ENCODE measurements at places on chromosomes 16 and 17.
A peak's percentile ranks its signal among the peaks of the same experiment; 100 is the strongest.

DNA sequence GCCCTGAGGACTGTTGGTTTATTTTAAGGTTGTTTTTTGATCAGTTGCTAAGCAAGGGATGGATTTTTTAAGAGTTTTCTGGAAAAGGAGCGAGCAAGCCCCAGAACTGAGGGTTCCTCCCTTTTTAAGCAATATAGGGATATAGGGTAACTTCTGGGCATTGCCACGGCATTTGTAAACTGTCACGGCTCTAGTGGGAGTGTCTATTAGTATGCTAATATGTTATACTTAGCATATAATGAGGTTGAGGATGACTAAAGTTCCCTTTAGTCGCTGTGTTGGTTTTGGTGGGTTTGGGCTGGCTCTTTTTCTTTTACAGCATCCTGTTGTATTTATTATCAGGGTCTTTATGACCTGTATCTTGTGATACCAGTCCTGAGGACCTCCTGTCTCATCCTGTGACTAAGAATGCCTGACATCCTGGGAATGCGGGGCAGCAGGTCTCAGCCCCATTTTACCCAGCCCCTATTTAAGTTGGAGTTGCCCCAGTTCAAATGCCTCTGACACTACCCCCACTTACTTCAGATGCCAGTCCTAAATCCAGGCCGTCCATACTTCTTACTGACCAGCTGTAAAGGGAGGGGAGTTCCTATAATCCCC lies 59.4 kb downstream of the MFSD11 start:
- no peak for DNase-seq

DNA sequence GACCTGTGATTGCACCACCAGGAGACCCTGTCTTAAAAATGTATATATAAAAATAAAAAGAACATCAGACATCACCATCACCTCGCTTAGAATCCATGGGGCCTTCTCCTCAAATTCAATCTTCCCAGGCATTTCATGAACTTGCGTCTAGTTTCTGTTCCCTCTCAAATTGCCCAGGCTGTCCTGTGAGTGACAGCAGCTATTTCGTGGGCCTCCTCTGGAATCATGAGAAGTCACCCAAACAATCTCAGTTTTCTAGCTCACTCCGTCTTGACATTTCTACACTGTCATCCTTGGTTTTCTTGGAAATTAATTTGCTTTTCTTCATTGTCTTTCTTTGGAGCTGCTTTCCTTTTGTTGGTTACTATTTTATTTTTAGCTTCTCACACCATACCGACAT lies 7.3 kb downstream of the SLC52A1 start:
- DNase-seq: no peak

DNA sequence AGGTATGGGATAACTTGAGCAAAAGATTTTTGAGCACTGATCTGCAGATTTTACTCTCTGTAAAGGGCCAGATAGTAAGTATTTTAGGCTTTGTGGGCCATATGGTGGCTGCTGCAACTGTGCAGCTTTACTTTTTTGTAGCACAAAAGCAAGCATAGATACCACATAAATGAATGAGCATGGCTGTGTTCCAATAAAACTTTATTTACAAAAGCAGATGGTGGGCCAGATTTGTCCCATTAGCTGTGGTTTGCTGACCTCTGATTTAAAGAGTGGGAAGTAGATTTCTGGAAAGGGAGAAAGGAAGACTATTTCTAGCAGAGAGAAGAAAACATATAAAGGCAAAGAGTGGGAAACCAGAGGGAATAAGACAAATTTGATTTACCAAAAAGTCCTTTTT lies 298.5 kb upstream of the HSBP1 start:
- DNase-seq: peak; percentile 27

DNA sequence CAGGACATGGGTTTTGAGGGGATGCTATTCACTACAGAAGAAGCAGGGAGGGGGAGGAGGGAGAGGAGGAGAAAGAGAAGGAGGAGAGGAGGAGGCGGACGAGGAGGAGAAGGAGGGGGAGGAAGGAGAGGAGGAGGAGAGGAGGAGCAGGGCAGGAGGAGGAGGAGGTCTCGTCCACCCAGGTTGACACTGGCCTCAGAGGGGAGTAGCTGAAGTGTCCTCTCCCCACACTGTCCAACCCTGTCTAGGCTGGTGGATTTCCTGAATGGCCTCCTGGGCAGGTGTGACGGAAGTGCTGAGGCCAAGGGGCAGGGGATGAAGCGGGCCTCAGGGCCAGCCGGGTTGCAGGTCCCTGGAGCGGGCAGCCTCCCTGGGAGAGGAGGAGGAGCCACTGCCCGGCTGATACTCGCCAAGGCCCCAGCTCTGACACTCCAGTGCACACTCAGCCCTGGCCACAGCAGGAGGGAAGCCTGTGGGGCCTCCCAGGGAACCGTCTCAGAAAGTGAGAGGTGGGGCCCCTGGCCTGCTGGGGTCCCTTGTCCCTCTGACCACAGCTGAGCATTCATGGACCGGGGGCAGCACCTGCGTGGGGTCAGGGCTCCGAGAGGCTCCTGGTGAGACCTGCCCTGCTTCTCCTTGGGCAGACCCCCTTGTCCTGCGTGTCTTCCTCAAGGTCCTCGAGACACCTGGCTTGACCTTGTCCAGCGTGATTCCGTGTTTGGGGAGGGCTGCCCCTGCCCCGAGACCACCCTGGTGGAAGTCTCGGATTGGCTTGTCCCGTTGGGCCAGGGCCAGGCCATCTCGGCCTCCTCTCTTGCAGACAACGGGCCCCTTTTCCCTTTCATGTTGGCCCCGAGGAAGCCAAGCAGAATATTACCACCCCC lies 200.6 kb upstream of the CIBAR2 start:
- DNase-seq: no peak

DNA sequence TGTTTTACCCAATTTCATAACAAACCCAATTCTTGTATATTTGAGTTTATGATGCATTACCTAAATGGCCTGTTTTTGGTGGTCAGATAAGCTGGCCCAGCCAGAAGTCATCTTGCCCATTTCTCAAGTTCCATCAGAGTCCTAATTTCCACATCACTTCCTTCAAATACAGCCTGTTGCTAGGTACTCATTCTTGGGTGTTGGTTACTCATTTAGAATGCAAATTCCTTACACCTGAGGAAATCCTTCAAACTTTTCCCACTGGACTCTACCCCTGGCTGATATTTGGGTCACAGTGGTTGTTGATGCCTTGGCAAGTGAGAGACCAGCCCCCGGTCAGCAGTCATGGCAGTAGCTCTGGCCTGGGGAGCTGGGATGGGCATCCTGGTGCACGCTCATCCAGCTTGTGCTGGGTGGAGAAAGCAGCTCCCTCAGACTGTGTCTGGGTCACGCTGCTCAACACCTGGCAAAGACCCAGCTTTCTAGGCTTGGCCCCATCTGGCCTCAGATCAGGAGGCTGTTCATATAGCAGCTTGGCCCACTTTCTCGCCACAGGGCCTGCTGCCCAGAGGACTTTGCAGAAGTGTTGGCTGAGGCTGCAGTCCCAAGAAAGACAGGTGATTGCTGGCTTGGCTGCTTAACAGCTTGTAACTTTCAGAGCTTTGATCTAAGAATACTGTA lies 25.8 kb downstream of the WSB1 start:
- DNase-seq: peak; percentile 34

GRCh38 chr17:73250851-73251640 lies 10.6 kb downstream of the CPSF4L start:
- DNase-seq: no peak

- DNase-seq: no peak
Measured at GRCh38 chr17:14950686-14951085, 314.4 kb downstream of the PMP22 start.
